GM03348 (cell line): ENCODE measurements at places on chromosomes 13 and 19.

- DNase-seq: no peak
Measured at GRCh38 chr19:1181606-1182005, 7.5 kb upstream of the SBNO2 start.

GRCh38 chr13:68323124-68323523, 1093.0 kb upstream of the PCDH9 start:
- DNase-seq: no peak

GRCh38 chr13:113666951-113667701, at the start of gene GRK1:
GRK1 (plus strand) TSS chr13:113667219; CDS start chr13:113667387, 168 bp downstream.
- no peak for DNase-seq

DNA sequence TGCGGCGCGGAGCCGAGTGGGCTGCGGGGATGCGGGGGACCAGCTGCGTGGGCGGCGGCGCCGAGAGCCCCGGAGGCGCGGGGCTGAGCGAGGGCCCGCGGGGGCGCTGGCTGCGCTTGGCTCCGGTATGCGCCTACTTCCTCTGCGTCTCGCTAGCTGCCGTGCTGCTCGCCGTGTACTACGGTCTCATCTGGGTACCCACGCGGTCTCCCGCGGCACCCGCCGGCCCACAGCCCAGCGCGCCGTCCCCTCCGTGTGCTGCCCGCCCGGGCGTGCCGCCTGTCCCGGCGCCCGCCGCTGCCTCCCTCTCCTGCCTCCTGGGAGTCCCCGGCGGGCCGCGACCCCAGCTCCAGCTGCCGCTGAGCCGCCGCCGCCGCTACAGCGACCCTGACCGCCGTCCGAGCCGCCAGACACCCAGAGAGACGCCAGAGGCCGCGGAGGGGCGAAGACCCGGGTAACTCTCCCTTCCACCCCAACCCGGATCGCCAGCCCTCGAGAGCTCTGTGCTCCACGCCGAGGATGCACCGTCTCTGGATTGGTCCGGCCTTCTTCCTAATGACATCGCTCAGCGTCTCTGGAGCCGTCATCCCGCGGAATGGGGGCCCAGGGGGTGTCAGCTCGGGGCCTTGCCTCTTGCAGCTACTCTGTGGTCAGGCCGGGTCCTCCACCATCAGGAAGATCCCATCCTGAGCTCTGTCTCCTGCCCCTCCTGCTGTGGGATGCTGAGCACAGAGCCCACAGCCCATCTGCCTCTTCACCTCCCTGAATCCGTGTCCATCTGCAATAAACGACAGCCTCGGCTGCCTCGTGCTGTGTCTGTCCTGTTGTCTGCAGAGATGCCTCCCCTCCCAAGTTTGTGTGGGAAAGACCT, 441 bp downstream of the INAFM1 start:
- DNase-seq: no peak

DNA sequence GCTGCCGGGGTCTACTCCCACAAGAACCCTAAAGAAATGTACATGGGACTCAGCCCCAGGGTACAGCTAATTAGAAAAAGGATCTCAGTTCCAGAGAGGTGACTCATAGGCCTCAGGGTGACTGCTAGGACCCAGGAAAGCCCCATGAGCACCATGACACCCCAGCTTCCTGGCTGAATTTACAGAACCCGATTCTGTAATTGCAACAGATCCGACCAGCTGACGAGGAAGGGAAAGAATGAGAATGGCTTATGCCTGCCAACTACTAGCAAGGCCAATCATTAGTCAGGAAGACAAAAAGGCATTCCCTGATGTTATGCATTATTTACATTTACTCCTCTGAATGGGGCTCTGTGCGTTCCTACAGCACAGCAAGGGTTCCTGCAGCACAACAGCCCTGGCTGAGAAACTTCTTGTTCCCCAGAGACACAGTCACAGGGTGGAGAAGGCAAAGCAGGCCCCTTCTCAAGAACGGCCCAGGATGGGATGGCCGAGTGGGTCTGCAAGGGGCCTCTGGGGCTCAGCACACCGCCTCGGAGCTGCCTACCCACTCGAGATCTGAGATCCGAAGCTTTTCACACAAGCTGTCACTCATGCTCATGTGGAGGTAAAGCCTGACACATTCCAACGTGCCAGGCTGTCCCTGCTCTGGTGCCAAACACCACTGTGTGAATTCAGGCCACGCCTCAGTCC, 27.2 kb downstream of the PBX4 start:
- peak; percentile 95 for DNase-seq

- DNase-seq: peak; percentile 40
Measured at GRCh38 chr19:12913851-12914690, 5.0 kb downstream of the SYCE2 start.

DNA sequence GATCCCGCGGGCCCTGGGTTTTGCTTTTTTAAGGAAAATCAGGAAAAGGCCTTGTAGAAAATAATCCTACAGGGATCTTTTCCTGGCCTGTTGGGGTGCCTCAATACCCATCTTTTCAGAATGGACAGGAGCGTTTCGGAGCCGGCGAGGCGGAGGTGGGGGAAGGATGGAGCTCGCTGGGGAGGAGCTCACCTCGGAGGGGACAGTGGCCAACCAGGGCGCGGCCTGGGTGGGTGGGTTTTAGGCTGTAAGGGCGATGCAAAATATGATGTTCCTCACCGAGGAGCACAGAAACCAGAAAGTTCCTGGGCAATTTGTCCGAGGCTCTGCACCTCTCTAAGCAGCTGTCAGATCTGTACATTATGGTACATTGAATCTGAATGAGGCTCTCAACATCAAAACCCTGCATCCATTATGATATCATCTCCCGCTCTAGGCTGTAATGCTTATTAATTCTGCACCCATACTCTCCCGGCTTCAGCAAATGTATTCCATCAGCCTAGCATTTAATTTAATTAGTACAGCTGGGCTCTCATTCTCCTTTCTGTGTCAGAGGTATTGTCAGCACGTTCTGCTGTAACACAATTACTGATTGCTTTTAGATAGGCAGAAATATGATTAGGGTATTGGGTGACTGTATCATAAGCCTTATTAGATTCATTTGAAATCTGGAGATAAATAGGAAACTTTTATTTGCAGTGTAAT, 90.3 kb upstream of the SOX1 start:
- DNase-seq: no peak

GRCh38 chr13:35914662-35915061, 216.5 kb downstream of the DCLK1 start:
- peak; percentile 53 for DNase-seq

GRCh38 chr13:21478881-21479808, 20.0 kb upstream of the ZDHHC20 start:
- peak; percentile 67 for DNase-seq

DNA sequence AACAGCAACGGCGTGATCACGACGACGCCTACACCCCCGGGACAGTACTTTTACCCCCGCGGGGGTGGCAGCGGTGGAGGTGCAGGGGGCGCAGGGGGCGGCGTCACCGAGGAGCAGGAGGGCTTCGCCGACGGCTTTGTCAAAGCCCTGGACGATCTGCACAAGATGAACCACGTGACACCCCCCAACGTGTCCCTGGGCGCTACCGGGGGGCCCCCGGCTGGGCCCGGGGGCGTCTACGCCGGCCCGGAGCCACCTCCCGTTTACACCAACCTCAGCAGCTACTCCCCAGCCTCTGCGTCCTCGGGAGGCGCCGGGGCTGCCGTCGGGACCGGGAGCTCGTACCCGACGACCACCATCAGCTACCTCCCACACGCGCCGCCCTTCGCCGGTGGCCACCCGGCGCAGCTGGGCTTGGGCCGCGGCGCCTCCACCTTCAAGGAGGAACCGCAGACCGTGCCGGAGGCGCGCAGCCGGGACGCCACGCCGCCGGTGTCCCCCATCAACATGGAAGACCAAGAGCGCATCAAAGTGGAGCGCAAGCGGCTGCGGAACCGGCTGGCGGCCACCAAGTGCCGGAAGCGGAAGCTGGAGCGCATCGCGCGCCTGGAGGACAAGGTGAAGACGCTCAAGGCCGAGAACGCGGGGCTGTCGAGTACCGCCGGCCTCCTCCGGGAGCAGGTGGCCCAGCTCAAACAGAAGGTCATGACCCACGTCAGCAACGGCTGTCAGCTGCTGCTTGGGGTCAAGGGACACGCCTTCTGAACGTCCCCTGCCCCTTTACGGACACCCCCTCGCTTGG, 966 bp downstream of the JUNB start:
- peak; percentile 44 for DNase-seq

DNA sequence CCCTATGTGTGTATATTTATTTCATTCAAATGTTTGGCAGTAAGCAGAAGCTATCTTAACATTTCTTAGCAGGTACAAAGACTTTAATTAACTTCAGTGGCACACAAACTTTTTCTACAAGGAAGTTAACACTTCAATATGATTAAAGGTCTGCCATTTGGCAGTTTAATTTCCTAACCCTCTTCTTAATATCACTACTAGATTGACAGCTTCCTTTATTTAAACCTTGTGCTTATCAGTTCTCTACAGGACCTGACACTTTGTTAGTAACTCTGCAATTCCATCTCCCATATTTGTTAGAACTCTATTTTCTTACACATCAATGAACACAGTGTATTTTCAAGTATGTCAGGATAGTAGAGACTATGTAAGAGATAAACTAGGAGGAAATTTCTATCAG, 152.4 kb upstream of the ATXN8OS start:
- no peak for DNase-seq

- no peak for DNase-seq
Measured at GRCh38 chr19:32201636-32202051, 143.8 kb upstream of the ZNF507 start.

- DNase-seq: peak; percentile 54
Measured at GRCh38 chr13:40175639-40176038, 490.8 kb downstream of the FOXO1 start.

DNA sequence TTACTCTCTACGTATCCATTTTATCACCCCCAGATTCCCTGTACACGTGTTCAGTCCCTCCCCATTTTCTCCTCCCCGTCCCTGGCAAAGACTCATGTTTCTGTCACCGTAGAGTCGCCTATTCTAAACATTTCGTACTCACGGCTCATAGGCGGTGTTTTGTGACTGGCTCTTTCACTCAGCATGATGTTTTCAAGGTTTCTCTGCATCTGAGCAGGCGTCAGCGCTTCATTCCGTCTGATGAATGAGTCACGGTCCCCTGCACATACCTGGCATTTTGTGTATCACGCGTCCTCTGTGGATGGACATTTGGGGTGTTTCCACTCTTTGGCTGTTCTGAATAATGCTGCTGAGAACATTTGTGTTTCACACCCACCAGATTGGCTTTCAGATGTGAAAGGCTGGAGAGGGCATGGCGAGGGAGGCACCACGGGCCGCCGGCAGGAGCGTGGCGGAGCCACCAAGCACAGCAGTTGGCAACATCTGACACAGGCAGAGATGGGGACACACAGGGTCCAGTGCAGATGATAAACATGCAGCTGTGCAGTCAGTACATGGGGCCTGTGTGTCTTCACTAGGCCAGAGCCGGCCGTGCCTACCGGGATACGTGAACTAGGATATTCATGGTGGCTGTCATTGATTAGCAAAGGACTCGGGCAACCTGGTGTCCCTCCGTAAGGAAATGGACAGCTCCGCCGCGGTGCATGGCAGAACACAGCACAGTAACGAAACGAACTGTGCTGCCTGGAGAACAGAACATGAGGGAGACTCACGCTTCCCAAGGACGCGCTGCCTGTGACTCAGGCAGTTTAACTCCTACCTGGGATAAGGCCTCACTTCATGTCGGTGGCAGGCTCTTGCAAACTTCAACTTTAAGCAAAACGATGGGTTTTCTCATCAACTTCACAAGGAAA, 117.2 kb downstream of the ATP11A start:
- no peak for DNase-seq

- DNase-seq: no peak
Measured at GRCh38 chr19:27647423-27647822, 1565.5 kb downstream of the UQCRFS1 start.

DNA sequence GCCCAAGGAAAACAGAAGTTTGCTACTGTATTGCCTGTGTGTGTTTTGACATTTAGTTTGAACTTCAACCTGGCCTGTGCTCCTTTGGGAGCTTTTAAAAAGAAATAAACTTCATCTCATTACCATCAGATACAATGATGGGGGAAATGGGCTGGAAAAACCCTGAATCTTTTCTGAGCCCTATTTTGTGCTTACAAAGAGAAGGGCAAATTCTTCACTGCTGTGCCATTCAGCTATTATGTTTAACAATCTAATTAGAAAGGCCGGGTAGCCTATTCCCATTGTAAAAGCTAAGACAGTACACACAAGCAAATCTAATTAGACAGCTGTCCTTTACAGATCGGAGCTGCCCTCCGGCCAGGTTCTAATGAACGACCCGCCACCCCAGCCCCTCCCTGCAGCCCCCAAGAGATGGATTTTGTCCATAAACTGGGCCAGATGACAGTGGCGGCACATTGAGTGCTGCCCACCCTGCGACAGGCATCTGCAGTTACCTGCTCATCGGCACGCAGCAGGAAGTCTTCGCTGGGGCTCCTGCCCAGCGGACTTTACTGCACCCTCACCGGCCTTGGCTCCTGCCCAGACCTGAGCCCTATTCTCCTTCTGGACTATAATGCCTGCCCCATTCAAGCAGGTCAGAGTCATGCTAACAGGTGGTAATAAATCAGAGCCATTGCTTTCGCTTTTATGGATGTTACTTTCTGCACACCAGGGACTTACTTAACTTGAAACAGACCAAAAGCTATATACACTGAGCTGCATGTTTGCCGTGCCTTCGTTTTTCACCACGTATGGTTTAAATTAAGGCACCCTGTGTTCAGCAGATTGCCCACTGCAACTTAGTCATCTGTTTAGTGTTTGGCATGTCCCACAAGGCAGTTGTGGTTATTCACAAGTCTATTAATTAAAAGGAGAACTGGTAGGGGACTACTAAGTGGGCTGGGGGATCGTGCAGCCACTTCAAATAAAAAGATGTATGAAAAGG, 549.6 kb downstream of the FGF9 start:
- DNase-seq: peak; percentile 62

DNA sequence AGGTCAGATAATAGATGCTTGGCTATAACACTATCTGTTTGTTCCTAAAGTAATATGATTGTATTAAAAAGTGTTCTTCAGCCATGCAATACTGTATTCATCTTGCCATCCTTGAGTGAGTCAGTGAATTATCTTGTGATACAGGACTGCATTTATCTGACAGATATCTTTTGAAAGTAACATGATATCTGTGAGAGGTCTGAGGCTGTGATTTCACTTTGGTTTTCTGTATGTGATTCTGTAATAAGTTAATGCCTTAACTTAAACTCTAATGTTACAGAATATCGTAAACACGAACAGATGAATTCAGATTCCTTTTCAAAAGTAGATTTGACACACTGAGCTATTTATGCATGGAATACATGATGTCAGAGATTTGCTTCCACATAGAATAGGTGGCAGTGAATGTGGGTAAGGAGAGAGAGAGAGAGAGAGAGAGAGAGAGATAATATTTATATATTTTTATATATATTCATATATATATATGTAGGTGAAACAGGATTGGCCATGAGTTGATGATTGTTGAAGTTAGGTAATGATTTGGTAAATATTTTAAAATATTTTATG, 97.9 kb upstream of the RNF113B start:
- DNase-seq: no peak

DNA sequence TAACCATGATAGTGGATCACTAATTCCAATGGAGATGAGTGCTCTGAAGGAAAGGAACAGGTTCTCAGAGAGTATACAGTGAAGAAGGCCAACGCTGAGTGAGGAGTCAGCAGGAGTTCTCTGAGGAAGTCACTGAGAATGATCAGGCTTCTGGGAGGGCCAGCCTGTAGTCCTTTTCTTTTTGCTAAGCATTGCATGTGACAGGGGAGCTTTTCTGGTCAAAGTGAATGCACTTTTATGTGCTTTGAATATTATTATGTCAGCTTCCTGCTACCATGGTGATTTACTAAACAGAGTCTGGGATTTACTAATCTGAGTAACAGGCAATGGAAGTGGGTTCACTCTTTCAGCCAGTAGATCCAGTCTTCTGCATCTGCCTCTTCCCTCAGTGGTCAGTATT, 81.1 kb upstream of the SERP2 start:
- no peak for DNase-seq
